ENCODE measurements at places on chromosomes 3 and 15.

DNA sequence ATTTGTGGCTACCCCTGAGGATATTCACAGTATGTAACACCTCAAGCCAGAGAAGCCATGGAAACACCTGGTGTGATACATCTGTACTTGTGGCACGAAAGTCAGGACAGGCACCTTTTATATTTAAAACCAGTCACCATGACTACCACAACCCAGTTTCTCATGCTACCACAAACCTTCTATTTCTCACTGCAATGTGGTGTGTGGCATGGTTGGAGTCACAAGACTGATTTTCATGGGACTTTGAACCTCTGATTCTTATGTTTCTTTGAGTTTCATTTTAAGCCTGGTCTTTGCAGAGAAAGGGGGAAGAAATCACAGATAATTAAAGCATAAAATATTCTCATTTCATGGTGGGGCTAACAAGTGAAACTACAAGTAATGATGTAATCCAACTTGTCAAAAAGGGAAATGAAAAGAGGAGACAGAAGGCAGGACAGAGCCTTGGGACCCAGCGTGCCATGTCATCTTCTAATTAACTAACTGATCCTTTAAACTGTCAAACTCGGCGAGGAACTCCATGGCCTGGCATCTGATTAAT is 175.9 kb downstream of the PDZRN3 start:
- no peak for DNase-seq

GRCh38 chr15:82849556-82850512 is 40.4 kb downstream of the WHAMM start:
- DNase-seq, result peak; percentile 6

GRCh38 chr15:51505251-51505650 is 117.3 kb downstream of the DMXL2 start:
- no peak for DNase-seq

GRCh38 chr15:71788646-71789579 is 21.4 kb upstream of the NR2E3 start:
- no peak for DNase-seq

DNA sequence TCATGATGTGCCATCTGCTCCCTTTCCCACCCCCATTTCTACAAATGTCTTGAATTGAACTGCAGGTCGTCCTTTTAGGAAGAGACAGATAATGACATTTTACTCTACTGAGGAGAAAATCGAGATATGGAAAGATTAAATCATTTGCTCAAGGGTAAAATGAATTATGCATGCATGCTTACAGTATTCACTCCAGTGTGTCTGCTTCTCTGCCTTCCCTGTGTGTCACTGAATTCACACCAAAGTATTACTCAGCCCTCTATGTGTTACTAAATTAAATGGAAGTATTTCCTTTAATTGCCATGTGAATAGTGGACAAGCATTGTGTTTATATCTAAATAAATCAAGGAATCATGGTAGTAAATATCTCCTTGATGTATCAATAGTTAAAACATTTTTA is 449.0 kb downstream of the NLGN1 start:
- DNase-seq, result no peak

DNA sequence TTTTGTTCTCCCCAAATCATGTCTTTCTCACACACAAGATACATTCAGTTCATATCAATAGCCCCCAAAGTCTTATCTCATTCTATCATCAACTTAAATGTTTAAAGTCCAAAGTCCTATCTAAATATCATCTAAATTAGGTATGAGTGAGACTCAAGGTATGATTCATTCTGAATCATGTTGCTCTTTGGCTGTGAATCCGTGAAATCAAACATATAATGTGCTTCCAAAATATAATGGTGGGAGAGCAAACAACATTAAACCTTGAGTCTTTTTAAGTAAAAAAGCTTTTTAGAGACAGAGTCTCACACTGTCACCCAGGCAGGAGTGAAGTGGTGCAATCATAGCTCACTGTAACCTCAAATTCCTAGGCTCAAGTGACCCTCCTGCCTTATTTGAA is 139.1 kb downstream of the SAMMSON start:
- no peak for DNase-seq

- DNase-seq, result no peak
Observed at GRCh38 chr15:78810362-78811123, 721 bp downstream of the ADAMTS7 start.

DNA sequence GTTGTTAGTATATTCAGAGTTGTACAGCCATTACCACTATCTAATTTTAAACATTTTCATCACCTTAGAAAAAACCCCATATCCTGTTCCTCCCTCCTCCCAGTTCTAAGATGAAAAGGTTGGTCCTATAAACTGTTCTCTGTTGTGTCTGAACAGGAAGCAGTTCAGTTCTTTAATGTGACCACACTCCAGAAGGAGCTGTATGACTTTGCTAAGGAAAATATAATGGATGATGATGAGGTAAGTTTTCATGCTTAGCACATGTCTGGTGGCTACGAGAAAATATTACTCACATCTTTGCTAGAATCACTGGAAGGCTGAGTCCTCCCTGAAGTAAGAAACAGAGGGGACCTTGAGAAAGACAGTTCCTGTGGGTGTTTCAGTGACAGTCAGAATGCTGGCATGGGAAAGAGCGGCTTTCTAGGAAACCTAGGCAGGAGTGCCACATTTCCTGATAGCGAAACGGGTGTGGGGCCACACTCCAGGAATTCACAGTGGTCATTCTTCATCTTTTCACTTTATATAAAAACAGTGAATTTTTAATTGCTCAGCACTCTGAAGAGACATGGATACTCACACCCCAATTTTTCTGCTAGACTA is 20.3 kb downstream of the CRTAP start:
- DNase-seq, result no peak

- no peak for DNase-seq
Observed at GRCh38 chr15:34754171-34754601, 612 bp downstream of the GJD2 start.

- DNase-seq, result no peak
Observed at GRCh38 chr15:71385457-71385856, 270.2 kb downstream of the THSD4 start.

GRCh38 chr15:63038926-63039673 is 3.4 kb upstream of the TPM1 start:
- no peak for DNase-seq

DNA sequence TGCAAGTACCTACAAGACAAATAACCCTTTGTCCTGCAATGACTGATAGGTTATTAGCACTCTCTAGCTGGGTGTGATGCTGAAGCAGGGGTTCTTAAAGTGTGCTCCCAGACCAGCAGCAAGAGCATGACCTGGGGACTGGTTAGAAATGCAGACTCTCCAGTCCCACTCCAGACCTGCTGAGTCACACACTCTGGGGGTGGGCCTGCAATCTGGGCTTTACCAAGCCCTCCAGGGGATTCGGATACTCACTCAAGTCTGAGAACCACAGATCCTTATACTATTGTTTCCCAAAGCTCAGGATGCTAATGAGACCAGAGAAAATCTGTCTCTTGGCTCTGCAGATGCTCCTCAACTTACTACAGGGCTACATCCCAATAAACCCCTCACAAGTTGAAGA is 142.1 kb upstream of the RAD18 start:
- DNase-seq, result no peak

DNA sequence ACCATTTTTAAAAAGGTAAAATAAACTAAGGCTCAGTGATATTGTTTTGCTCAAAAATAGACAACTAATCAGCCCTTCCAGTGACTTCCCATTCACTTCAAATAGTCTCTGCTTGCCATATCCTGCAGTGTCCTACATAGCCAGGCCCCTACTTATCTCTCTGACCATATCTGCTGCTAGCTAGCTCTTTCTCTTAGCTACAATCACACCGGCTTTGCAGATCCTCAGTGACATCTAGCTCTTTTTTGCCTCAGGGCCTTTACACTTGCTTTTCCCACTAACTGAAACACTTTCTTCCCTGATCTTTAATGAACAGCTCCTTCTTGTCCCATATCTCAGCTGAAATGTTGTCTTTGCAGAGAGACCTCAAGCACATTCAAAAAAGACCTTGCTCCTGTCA is 161.3 kb downstream of the IL5RA start:
- DNase-seq, result no peak

DNA sequence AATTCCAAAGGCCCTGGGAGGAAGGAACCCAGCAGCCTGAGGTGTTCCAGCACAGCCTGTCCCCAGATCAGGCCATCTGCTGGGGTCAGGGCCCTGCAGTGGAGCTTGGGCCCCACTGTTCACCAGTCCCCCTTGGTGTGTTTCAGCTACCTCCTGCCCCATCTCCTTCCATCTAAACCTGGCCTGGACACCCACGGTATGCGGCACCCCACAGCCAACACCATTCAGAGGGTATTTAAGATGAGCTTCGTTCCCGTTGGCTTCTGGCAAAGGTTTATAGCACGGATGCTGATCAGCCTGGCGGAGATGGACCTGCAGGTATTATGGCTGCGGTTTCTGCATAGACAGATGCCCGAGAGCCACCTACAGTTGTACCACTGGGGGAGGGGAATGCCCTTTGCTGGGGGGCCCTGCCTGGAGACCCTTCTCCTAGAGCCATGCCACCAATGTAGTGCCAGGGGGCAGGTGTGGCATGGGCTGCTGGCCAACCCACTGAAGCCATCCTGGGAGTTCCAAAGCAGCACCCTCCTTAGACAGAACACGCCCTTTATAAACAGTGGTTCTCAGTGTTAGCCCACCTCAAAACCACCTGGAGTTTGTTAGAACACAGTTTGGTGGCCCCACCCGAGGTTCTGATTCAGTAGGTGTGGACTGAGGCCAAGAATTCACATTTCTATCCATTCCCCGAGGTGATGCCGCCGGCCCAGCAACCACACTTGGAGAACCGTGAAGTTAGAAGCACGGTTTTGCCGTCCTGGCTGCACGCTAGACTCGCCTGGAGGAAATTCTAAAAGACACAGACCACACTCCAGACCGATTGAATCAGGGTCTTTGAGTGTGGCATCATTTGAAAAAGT is 126.9 kb downstream of the LRRK1 start:
- no peak for DNase-seq

- no peak for DNase-seq
Observed at GRCh38 chr3:172309741-172310427, 138.4 kb downstream of the GHSR start.

- DNase-seq, result peak; percentile 11
Observed at GRCh38 chr15:61195116-61196002, 33.7 kb downstream of the RORA start.

DNA sequence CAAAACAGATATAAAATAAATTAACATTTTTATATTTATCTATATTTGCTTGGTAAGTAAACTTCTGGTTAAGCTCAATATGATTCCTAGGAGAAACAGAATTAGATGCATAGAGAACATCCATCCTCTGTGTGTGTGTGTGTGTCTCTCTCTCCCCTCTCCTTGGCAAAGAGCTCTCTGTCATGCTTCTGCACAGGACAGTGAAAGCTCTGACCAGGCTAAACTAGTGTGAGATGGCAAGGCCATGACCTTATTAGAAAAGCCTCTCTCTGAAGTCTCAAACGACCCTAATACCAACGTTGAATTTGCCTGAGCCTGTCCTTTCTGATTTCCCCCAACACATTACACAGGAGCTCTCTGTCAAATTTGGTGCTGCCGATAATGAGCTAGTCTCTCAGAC is 746.0 kb downstream of the VGLL3 start:
- no peak for DNase-seq

DNA sequence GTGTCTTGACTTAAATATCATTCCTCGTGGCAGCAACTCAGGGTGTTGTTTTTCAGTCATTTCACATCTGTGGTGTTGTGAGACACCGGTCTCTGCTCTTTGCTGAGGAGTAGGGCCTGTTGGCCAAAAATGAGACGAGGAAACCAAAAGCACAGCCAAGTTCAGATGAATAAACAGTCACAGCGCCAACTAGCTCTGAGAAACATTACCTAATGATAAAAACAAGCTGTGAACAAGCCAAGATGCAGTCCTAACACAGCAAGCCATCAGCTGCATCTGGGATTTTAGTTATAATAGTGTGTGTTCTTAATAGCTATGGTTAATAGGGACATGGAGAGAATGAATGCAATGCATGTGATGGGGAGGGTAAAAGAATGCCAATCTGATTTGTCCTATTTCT is 843.4 kb upstream of the DPPA4 start:
- DNase-seq, result no peak

DNA sequence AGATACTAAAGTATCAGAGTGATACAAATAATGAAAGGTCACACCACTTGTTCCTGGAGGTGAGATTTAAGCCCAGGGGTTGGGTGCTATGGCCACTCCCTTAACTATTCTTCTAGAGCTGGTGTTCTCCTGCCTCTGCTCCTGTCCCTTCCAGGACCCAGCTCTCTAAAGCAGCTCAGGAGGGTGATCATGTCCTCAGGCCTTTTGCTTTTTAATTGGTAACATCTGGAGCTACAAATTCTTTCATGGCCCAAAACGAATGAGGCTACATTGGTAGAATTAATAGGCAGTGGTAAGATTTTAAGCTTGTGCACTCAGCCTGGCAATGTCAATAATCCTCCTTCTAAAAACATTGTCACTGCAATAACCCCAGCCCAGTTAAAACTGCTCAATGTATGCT is 38.2 kb upstream of the CNOT10 start:
- no peak for DNase-seq

DNA sequence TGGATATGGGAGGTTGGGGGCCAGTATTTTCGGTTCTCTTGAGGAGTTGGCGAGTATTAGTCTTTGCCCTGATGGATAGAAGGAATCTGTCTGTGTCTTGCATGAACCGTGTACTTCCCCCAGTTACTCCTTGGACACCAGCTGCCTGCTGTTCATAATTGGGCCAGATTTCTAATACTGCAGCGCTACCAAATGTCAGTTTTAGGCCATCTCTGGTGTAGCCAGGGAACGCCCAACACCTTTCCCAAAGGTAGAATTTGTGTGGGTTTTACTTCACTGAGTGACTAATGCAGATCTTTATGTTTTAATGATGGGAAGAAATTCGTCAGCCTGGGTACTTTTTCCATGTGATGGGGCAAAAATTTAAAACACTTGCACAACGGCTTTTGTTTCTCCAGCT is 18.4 kb downstream of the FLNB start:
- DNase-seq, result no peak

DNA sequence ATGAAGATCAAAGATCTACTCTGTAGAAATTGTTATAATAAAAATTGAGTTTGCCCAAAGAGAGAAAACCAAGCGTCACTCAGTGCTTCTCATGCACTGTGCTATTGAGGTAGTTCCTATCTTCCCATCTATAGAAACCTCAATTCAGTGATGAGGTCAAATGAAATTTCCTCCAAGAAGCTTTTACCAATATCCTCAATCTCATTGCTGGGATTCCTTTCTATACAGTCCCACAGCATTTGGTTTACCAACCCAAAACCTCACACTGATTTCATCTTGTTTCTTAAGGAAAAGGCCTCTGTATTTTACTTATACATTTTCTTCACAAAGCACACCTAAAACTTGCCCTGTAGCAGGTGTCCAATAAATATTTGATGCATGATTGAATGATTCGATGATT is 147.2 kb downstream of the ALCAM start:
- no peak for DNase-seq

DNA sequence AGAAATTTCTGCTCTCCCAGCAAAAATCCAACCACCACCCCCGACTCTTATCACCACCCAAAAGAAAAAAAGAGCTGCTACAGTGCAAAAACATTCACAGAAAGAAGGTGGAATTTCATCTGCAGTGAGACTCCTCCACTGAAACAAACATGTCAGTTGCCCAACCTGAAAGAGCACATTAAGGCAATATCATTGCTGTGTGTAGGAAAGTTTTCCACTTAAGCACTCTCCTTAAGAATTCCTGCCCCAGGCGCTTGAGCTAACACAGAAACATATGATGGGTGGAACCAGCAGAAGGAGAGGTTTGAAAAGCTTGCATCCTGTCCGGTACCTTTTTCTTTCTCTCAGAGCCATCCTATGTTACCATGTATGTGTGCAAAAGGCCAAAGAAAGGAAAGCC is 200.8 kb upstream of the GADL1 start:
- no peak for DNase-seq

- no peak for DNase-seq
Observed at GRCh38 chr3:15578289-15578867, 23.0 kb downstream of the HACL1 start.

- no peak for DNase-seq
Observed at GRCh38 chr3:183388213-183388895, 40.1 kb downstream of the MCF2L2 start.
